ENCODE measurements at places on chromosomes 2 and 18. TPM values are rescaled to one million over a fixed set of nuclear protein-coding genes. Genes with fewer than 3 reads are reported as not detected.

Gene PXDN
- total RNA-seq, result 324 TPM

DNA sequence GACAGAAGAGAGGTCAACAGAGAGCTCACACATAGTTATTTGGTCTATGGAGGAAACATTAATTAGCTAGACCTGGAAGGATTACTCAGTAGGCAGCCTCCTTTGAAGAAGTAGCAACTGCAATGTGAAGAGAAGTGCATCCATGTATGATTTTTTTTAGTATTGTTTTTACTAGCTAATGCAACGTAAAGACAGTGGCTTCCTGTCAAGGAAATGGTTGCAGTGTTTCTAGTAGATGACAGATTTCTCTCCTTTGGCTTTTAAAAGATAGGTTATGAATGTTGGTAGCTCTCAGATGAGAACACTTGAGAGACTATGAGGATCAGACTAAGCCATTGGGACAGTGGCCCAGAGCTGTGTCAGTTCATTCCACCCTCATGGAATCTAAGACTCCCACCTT, 175.8 kb downstream of the AGPS start:
- no peak overlapping the region for H3K4me3 ChIP-seq
- no peak for DNase-seq
- H3K4me1 ChIP-seq, result no peaks in the 10 kb centered on the region
- no peaks in the 10 kb centered on the region for H3K36me3 ChIP-seq
- H3K27me3 ChIP-seq, result no peaks in the 10 kb centered on the region

Gene RBKS
- 1.1 TPM for total RNA-seq

Gene CRYBA2
- total RNA-seq, result not detected

- no peak overlapping the region for H3K4me3 ChIP-seq
- H3K27me3 ChIP-seq, result no peaks in the 10 kb centered on the region
- no peak for DNase-seq
- peaks cover 38% of the 10 kb centered on the region for H3K36me3 ChIP-seq
- peaks cover 36% of the 10 kb centered on the region for H3K4me1 ChIP-seq
- H3K27ac ChIP-seq, result peak overlapping the region; percentile 21
Measured at GRCh38 chr2:190891372-190891771, 10.8 kb downstream of the GLS start.

DNA sequence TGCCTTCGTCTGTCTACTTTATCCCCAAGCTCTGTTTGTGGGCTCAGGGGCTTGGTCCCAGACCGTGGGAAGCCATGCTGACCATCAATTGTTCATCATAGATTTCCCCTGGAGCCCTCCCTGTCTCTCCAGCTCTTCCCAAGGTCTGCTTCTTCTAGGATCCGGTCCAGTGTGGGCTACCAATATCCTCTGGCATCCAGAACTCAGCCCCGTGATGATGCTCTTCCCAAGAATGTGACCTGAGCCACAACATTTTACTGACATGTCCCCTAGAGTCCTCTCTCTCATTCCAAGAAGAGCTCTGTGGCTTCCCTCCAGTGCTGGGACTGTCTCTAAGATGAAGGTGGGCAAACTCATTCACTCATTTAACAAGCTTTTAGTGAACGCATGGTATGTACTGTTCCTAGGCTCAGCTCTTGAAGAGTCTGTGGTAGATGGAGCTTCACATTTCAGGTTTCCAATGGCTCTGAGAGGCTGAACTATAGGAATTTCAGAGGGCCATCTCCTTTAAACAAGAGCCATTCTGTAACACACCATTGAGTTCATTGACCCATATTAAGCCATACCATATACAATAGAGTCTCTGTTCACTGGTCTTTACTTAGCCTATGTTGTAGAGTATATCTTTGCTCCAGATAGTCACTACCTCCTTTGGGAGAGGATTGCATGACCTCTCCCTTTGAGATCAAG, 142.0 kb upstream of the APCDD1 start:
- DNase-seq, result no peak
- H3K27me3 ChIP-seq, result no peaks in the 10 kb centered on the region
- no peaks in the 10 kb centered on the region for H3K36me3 ChIP-seq
- no peak overlapping the region for H3K4me3 ChIP-seq

- H3K27ac ChIP-seq, result no peak overlapping the region
- DNase-seq, result no peak
- peaks cover 3% of the 10 kb centered on the region for H3K4me1 ChIP-seq
- H3K36me3 ChIP-seq, result no peaks in the 10 kb centered on the region
Measured at GRCh38 chr2:157440404-157441071, 3.4 kb downstream of the CYTIP start.

GRCh38 chr2:204081487-204082425, 145.2 kb downstream of the ICOS start:
- no peak for DNase-seq
- H3K4me1 ChIP-seq, result no peaks in the 10 kb centered on the region
- H3K27me3 ChIP-seq, result peaks cover 8% of the 10 kb centered on the region
- no peaks in the 10 kb centered on the region for H3K36me3 ChIP-seq

Gene GALNT5
- total RNA-seq, result 75.7 TPM

Gene SLC23A3
- 1.4 TPM for total RNA-seq

Gene RESP18
- total RNA-seq, result not detected

DNA sequence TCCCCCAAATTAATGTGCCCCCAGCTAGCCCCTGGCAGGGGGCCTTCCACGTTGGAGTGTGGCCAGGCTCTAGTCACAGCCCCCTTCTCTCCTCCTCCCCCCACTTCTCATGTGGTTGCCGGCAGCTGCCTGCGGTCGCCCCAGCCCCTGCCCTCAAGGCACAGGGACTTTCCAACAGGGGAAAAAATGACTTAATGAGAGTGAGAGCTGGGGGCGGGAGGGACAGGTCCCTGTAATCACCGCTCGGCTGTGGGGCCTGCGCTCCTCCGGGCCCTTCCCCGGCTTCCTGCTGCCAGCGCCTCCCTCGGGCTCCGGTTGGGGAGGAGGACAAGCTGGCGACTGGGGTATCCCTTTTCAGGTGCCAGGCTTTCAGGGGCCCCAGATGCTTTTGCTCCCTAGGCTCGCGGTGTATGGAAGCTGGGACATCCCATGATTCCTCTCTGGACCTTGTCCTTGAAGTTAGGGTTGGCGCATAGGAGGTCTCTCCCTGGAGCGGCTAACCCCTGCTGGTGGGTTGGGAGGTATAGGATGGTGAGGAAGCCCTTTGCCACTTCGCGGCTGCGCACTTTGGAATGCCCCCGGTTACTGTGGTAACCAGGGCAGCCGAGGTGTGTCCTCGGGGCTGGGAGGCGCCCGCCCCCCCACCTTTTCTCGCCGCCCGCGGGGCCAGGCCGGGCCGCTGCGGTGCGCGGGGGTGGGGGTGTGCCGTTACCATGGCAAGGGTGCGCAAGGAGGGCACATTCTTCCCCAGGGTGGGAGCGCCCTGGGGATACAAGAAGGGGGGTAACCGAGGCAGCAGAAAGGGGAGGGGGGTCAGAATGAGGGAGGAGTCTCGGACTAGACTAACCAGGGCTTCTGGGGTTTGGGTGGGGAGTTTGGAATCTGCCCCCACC, 16.1 kb downstream of the WNT10A start:
- peak; percentile 95 for DNase-seq
- H3K27ac ChIP-seq, result no peak overlapping the region
- H3K4me1 ChIP-seq, result peaks cover 6% of the 10 kb centered on the region
- no peaks in the 10 kb centered on the region for H3K36me3 ChIP-seq

GRCh38 chr18:27075828-27076227, 109.3 kb downstream of the CHST9 start:
- no peak overlapping the region for H3K4me3 ChIP-seq
- H3K36me3 ChIP-seq, result no peaks in the 10 kb centered on the region
- no peak overlapping the region for H3K27ac ChIP-seq
- no peak for DNase-seq

Gene CASP10
- total RNA-seq, result 3.3 TPM

Gene ABCB11
- under 0.01 TPM for total RNA-seq

Gene VAPA
- 316 TPM for total RNA-seq

All from osteoblast (primary cell).